Fibroblast of skin of left biceps (primary cell): ENCODE measurements at places on chromosomes 7 and 10.

- no peak for DNase-seq
Measured at GRCh38 chr7:141464551-141464950, 86.7 kb upstream of the AGK start.

DNA sequence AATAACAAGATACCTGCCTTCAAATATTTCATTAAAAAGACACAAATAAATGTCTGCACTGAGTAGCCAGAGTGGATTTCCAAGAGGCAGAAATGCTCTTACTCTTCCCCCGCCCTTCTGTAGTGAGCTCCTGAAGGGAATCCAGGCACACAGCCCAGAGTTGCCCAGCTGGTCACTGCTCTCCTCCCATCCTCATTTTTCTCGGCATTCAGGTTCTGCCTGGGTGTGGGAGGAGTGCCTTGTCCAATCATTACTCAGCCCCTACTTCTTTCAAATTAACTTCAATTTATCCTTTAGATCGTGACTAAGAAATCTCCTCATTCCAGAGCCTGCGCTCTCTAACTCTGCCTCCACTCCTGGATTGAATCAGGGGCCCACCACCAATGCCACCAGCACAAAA is 12.2 kb downstream of the CCDC6 start:
- no peak for DNase-seq

DNA sequence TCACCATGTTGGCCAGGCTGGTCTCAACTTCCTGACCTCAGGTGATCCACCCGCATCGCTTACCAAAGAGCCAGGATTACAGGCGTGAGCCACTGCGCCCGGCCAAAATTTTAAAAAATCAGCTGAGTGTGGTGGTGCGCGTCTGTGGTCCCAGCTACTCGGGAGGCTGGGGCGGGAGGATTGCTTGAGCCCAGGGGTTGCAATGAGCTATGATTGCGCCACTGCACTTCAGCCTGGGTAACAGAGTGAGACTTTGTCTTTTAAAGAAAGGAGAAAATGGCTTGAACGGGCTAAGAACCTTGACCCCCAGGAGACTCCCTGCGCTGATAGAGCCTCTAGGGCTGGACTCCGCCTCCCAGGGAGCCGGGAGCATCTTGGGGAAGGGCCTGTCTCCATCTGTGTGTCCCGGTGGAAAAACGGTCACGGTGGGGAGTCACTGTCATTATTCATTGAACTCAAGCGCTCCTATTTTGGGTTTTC is 760 bp upstream of the KCTD7 start:
- DNase-seq = no peak

GRCh38 chr10:23051855-23052331 is 43.5 kb upstream of the MSRB2 start:
- no peak for DNase-seq

DNA sequence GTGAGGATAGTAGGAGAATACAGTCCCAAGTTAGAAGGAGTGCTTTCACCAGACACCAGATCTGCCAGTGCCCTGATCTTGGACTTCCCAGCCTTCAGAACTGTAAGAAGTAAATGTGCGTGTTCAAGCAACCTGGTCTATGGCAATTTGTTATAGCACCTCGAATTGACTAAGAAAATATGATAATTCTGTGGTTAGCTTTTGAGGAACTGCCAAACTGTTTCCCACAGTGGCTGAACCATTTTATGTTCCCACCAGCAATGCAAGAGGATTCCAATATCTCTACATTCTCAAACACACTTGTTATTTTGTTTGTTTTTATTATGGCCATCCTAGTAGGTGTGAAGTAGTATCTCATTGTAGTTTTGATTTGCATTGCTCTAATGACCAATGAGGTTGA is 47.0 kb downstream of the RBM20 start:
- no peak for DNase-seq

GRCh38 chr10:77944519-77944918 is 18.0 kb upstream of the DLG5 start:
- DNase-seq = peak; percentile 98

- no peak for DNase-seq
Measured at GRCh38 chr10:126839094-126839761, 66.0 kb upstream of the DOCK1 start.

DNA sequence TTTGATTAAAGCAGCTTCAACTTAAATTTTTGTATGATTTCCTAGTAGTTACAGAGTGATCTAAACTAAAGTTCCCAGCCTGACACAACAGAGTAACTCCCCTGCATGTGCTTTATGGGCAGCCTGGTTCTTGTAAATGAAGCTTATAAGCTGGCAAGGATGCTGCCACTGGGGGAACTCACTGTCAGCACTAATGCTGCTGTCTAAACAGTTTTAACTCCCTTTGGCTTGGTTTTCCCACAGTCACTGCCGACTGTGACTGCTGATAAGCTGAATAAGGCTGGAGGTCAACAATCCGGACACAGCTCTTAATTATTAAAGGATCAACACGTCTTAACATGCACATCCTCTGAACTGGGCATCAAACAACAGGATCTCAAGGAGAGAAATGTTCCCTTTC is 130.1 kb downstream of the OTUD1 start:
- DNase-seq = no peak

GRCh38 chr10:59090817-59091622 is 85.4 kb upstream of the PHYHIPL start:
- DNase-seq = no peak

- no peak for DNase-seq
Measured at GRCh38 chr7:22611758-22612079, 111.7 kb upstream of the STEAP1B start.

DNA sequence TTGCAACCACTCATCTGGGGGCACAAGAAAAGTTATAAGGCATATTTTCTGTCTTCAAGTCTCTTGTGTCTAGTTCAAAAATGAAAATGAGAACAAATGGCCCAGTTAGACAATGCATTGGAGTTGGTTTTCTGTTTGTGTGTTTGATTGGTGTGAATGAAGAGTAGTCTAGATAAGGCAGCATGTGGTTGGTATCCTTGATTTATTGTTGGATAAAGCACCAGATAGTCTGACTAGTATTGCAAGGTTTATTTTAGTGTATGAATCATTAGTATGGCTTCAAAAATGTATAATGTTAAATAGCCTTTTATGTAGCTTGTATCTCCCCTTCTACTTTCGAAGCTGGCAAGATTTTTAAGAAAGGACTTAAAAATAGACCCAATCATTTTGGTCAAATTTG is 237.3 kb downstream of the CDK14 start:
- DNase-seq = no peak
